ENCODE measurements at places on chromosomes 5 and 9.

- no peak for DNase-seq
These were observed 279.7 kb downstream of the GLIS3 start for GRCh38 chr9:4020038-4020754.

DNA sequence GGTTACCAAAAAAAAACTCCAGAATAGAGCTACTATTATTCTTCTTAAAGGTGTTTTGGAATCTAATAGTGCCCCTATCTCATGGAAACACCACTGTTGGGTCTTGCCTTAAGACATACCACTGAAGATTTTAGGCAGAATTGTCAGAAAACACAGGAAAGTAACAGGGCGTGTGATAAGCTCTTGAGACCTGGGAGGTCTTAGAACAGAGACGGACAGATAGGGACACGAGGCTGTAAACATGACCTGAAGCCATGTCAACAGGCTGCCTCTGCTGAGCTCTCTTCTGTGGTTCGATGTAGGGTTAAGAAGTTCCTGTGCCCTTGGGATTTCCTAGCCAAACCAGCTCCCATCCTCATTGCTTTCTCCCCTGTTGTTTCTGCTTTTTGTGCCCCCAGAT, 69.3 kb downstream of the CTSL start:
- no peak for DNase-seq

- no peak for DNase-seq
These were observed 30.6 kb downstream of the NDUFS6 start for GRCh38 chr5:1831677-1832313.

DNA sequence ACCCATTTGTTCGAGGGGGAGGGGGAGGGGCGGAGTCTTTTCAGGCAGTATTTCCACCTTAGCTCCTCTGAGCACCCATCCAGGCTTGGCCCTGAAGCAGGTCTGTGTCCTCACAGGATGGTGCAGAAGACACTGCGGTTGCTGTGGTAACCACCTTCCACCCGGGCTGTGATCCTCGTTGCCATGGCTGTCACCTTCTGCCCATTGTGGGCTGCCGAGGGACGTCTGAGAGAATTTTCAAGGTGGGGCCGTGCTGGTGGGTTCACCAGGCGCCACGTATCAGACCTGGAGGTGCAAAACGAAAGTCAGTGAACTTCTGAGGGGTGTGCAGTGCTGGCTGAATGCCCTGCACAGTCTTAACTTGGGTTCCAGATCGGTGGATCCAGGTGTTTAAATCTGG, 26.7 kb downstream of the POLR1E start:
- peak; percentile 11 for DNase-seq

DNA sequence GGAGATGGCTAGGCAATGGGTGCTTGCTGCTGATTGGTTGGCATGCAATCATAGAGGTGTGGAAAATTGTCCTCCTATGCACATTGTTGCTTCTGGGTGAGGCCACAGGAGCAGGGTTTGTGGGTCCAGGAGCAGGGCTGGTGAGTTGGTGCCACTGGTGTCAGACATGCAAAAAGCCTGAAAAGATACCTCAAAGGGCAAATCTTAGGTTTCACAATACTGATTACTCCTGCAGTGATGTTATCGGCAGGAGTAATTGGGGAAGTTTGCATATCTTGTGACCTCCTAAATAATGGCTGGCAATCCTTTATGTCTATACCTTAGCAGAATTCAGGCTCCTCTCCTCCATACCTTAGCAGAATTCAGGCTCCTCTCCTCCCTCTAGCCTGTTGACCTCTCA, 25.2 kb downstream of the SLC25A48 start:
- DNase-seq = no peak

GRCh38 chr5:129943936-129944335, 39.7 kb downstream of the CHSY3 start:
- no peak for DNase-seq

- peak; percentile 14 for DNase-seq
These were observed 14.3 kb downstream of the DIPK1B start for GRCh38 chr9:136726631-136727191.

GRCh38 chr5:169656125-169656901, 19.2 kb downstream of the DOCK2 start:
- no peak for DNase-seq

DNA sequence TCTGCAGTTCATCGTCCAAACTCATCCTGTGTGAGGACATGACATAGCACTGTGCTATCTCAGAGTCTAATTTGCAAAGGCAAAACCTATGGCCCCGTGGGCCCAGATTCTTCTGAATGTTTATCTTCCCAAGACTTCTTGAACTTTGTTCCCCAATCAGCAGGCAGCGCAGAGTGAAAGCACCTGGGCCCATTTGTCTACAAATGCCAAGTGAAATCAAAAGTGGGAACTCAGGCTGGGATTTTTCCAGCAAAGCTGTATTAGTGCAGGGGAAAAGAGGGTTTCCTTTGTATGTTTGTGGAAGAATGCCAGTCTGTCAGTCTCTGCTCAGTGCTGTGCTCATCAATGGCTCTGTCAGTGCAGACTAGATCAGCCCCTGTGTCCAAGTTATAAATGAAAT, 55.8 kb downstream of the FOXD1 start:
- no peak for DNase-seq

GRCh38 chr5:96065685-96066385, 104.2 kb upstream of the ELL2 start:
- no peak for DNase-seq

GRCh38 chr5:92147266-92147665, 764.1 kb upstream of the ARRDC3 start:
- no peak for DNase-seq

DNA sequence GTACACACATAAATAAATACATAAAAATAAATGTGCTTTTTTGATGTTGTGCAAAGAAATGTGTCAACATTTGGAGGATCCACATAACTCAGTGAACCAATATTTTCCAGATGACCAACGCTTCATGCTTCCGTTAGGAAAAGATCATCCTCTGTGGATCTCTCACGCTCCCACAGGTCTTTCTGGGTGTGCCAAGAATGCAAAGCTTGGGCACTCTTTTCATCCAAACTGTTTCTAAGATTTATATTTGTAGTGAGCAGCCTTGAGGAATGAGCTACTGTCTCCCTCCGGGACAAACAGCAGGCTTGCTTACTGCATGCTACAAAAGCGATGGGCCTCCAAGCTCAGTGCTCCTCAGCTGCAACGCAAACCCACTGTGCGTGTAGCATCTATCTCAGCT, 46.2 kb upstream of the RUFY1 start:
- DNase-seq = no peak

DNA sequence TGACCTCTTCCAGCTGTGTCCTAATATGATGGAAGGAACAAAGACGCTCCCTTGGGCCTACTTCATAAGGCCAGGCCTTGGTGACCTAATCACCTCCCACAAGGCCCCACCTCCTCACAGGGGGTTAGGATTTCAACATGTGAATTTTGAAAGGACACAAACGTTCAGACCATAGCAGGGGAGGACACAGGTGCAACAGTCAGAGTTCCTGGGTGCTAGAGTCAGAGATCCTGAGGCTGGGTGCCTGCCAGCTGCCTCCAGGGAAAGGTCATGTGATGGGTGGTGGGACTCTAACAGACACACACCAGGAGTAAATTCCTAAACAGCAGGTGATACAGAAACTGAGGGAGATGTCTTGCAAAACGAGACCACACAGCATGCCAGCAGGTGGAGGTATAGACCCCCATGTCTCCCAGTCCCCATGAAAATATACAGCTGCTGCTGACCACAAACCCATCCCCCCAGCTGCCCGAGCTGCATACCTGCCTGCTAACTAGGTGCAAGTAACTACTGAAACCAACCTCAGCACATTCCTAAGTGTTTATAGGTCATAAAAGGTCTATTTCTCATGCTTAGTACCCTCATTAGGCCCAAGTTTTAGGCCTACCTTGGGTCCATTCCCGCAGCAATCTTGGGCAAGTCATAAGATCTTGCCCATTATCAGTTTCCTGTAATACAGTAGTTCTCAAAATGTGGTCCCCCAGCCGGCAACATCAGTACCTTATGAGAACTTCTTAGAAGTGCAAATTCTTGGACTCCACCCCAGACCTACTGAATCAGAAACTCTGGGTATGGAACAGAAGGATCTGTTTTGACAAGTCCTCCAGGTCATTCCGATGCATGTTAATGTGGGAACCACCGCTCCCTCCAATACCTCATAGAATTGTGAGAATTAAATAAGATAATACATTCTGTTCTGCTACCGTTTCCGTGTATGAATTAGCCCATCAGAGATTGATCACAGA, 245.3 kb downstream of the ENC1 start:
- no peak for DNase-seq

DNA sequence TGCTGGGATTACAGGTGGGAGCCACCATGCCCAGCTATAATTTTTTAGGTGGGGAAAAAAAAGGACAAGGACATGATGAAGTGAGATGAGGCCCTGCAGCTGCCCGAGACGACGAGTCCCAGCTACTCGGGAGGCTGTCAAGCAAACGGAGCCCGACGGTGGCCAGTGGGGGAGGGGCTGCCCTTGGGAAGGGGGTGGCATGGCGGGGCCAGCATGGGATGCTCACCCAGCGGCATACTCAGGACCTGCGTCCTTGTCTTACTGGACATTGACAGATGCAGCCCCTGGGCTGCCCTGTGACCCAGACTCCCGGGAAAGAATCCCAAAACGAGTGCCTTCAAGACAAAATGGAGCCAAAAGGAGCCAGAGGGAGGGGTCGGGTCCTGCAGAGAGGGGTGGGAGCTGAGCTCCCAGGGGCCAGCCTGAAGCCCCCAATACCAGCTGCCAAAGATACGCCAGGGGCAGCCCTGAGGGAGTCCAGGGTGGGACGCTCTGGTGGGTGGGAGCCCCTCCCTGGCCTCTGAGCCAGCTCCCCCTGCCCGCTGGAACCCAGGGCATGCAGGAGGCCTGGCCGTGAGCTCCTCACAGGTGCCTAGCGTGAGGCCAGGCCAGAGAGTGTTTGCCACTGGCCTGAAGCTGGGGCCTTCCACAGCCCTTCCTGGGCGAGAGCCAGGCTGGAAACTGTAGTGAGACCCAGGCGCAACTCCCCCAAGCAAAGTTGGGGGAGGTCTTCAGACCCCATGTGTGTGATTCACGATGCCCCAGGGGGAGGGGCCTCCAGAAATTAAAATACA, 15.7 kb downstream of the CCDC187 start:
- DNase-seq = no peak

GRCh38 chr5:90424245-90424644, 14.7 kb upstream of the CETN3 start:
- DNase-seq = no peak

DNA sequence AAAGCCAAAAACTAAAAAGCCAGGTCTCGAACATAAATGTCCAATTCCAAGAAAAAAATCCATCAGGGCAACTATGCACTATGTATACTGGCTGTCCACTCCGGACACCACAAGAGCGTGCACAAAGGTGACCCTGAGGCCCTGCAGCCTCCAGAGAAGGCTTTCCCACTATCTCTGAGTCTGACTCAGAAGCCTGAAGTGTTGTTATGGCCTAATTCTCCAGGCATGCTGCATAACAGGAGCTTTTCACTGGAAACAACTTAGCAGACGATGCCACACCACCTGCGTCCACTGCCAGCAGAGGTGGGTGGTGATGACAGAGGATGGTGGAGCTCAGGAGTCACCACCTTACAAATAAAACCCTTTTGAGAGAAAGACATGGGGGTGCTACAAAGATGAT, 63.7 kb downstream of the HABP4 start:
- DNase-seq = no peak

- DNase-seq = no peak
These were observed 360.5 kb downstream of the BNC2 start for GRCh38 chr9:16509997-16510396.

- DNase-seq = no peak
These were observed 164.4 kb downstream of the FOCAD start for GRCh38 chr9:20848490-20848889.

DNA sequence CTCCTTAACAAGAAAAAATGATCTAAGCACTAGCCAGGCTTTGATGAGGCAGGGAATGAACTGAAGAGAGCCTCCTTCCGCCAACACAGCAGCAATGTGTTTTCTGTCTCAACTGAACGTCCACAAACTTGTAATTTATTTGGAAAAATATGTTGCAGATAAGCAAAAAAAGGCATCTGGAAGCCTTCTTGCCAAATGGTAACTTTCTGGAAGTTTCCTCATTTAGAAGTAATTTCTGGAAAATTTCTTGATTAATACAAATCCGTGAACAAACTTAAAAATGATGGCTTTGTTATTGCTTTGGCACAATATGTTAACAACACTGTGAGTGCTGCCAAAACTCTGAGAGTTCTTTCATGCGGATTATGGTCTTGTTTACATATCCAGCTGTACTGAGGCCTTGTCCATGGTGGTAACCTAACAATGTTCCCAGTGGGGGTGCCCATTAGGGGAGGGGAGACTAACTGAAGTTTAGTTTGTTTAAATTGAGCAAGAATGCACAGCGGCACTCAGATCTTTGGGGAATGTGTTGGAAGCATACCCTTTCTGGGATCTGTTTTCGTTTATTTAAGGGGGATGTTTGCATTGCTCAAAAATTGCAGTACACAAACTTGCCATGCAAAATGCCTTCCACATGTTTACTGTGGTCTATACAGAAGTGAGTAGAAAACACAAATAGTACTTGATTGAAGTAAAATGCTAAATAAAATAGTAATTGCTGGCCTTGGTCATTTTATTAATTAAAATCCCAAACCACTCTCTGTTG, 334.7 kb downstream of the NR2F1-AS1 start:
- DNase-seq = no peak

Measured in stimulated activated CD8-positive, alpha-beta memory T cell treated with anti-CD3 and anti-CD28 coated beads, Interleukin-4, amount 100 ng/mL, for 1 hour (primary cell).